DMS79 (cell line): ENCODE measurements at places on chromosomes 13 and 19.

GRCh38 chr13:23321535-23322241 lies 111.8 kb downstream of the SACS start:
- DNase-seq, result no peak

DNA sequence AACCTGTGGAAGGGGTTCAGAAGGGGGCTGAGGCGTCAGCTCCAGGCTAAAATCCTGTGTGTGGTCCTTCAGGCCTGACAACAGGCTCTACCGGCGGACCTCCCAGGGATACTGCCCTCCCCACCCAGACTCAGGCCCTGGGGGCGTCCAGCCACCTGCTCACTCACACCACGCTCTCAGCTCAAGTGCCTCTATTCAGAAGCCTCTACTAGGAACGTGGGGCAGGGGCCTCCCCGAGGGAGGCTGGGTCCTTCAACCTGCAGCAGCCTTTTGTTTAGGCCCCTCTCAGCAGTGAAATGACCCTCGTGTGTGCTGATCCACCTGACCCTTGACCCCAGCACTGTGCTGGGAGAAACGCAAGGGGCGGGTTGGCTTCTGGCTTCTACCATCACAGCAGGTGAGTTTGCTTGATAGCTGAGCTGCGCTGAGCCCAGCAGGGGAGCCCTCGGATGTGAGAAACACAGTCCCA lies 10.6 kb downstream of the PLPP2 start:
- DNase-seq, result peak; percentile 59

- DNase-seq, result peak; percentile 80
Observed at GRCh38 chr13:112103961-112104880, 37.3 kb downstream of the SOX1 start.

DNA sequence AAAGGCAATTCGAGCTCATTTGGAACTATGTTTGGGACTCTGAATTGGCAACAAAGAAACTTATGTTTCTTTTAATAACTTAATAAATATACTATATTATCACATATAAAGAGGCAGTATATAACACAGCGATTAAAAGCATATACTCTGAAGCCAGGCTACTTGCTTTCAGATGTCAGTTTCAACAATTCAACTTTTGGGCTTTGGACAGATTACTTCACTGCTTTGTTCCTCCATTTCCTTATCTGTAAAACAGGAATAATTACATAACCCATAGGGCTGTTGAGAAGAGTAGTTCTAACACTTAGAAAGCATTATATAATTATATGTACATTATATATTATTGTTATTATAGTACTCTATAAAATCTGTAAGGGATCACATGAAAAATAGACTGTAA lies 107.2 kb downstream of the EDNRB start:
- DNase-seq, result no peak

- DNase-seq, result no peak
Observed at GRCh38 chr13:68834375-68834774, 1273.3 kb upstream of the ATXN8OS start.

DNA sequence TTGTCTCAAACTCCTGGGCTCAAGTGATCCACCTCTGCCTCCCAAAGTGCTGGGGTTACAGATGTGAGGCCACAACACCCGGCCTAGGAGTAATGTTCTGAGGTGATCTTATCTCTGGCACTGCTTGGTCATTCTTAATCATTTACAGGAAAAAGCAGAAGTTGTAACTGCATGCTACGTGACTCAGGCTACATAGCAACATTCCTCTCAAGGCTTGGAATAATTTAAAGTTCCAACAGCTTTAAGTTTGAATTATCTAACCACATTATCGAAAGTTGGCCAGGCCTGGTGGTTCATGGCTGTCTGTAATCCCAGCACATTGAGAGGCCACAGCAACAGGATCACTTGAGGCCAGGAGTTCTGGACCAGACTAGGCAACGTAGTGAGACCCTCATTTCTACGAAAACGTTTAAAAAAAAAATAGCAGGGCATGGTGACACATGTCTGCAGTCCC lies 3.9 kb upstream of the B9D2 start:
- DNase-seq, result no peak

- no peak for DNase-seq
Observed at GRCh38 chr13:41756198-41756880, 204.6 kb downstream of the VWA8 start.

- DNase-seq, result no peak
Observed at GRCh38 chr13:44410328-44410859, 36.8 kb downstream of the SERP2 start.

- DNase-seq, result no peak
Observed at GRCh38 chr13:72290962-72291681, 424.1 kb upstream of the DACH1 start.

- DNase-seq, result no peak
Observed at GRCh38 chr19:10553943-10554381, 10.3 kb downstream of the ATG4D start.

GRCh38 chr19:6238643-6239281 lies 41.0 kb downstream of the MLLT1 start:
- DNase-seq, result no peak

DNA sequence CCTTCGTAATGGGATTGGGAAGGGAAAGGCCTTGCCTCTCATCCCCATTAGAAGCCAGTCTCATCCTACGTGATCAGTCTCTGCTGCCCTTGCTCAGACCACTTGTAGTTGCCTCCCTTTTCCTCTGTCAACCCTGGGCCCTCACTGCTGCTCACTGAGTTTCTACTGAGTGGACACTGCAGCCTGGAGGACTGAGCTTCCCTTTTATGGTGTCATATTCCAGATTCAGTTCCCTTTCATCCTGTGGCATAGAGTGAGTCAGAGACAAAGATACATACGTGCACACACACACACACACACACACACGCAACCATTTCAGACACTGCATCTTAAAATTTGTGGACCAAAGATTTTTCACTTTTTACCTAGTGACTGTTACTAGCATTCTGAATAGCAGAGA lies 56.6 kb downstream of the COG3 start:
- no peak for DNase-seq

GRCh38 chr13:44786756-44787155 lies 202.5 kb downstream of the NUFIP1 start:
- DNase-seq, result no peak

DNA sequence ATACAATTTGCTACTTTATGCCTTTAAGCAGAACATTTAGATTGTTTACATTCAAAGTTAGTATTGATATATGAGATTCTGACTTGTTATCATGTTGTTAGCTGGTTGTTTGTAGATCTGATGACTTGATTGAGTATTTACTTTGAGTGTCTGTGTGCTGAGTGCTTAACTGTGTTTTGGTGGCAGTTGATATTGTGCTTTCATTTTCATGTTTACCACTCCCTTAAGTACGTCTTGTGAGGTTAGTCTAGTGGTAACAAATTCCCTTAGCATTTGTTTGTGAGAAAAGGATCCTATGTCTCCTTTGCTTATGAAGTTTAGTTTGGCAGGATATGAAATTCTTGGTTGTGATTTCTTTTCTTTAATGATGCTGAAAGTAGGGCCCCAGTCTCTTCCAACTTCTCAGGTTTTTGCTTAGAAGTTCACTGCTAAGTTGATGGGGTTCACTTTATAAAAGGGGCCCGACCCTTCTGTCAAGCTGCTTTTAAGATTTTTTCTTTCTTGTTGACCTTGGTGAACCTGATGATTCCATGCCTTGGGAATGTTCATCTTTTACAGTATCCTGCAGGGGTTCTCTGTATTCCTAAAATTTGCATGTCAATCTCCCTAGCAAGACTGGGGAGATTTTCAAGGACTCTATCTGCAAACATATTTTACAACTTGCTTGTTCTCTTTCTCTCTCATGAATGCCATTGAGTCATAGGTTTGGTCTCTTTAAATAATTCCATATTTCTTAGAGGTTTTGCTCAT lies 1095.4 kb upstream of the PCDH20 start:
- DNase-seq, result no peak

GRCh38 chr13:110123041-110123809 lies 183.7 kb downstream of the COL4A1 start:
- DNase-seq, result peak; percentile 87

GRCh38 chr13:33321686-33322542 lies 36.4 kb upstream of the STARD13 start:
- DNase-seq, result no peak

DNA sequence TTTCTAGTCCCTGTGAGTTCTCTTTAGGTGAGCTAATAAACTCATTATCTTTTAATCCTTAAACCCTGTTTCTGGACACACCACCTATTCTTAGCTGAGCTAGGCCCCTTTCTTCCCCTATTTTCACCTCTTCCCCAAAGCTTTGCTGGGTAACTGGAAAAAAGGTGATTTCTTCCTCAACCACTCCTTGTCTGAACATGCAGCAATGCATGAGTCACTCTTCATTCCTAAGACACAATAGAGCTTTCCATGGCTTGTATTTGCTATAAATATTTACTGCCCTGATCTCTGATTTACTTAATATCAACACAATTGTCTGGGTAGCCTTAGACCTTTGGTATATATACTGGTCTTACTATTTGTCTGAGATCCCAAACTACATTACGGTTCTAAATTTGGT lies 370.9 kb downstream of the KLF5 start:
- no peak for DNase-seq

DNA sequence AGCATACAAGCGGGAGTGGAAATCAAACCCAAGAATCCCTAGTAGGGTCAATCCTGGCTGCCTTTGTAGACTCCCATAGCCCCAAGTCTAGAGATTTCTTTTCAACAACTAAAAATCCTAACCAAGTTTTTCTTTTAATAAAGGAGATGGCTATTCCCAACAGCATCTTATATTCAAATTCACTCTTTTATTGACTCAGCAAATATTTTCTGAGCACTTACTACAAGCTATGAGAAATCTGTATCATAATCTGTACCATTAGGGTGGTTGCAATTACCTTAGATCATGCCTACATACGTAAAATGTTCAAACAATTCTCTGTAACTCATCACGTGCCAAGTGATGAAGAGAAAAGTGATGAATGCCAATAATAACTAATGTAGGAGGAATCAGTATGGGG lies 54.5 kb downstream of the LNX2 start:
- DNase-seq, result no peak

DNA sequence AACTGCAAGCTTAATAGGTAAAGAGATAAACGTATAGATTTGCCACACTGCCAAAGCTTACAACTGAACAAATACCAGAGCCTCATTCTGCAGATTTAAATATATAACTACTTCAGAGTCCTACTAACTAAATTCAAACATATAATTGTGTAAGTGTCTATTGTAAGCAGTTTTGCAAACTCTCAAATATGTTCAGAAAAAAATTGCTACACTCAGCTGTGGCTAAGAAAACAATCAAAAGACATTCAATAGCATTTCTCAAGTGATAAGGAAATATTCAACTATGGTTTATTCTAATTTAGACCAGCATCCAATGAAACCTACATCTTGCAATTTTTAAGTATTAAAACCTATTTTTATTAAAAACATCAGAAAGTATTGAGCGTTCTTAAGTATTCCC lies 202.4 kb downstream of the KCTD12 start:
- no peak for DNase-seq

DNA sequence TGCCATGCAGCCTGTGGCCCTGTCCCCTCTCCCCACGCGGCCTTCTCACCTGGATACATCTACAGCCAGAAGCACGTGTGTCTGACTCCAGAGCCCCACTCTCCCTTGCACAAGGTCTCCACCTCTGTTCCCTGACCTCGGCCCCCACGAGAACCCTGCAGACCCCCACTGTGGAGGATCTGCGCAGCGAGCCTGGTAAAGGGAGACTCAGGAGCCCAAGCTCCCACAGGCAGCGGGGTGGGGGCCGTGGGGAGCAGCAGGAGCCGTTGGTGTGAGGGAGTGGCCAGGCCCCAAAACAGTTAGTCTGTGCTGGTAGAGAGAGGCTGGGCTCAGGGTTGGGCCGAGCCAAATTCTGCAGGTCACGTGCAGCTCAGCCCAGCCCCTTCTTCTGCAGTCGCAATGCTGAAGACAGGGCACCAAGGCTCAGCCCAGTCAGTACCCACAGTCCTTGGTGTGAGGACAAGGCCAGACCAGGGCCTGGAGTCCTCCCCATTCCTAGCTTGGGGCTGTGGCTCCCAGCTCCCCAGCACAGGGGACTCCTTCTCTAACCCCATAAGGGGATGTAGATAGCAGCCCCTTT lies 28.7 kb upstream of the SLC7A10 start:
- DNase-seq, result no peak

GRCh38 chr13:104571161-104571892 lies 1505.1 kb upstream of the SLC10A2 start:
- DNase-seq, result no peak

- no peak for DNase-seq
Observed at GRCh38 chr13:19159761-19160420, 21.7 kb downstream of the TUBA3C start.

GRCh38 chr19:9986787-9987281 lies 23.5 kb downstream of the COL5A3 start:
- no peak for DNase-seq
